Effector memory CD4-positive, alpha-beta T cell (primary cell): ENCODE measurements at places on chromosomes 5 and 9.

GRCh38 chr5:23440703-23441102 lies 66.7 kb upstream of the PRDM9 start:
- DNase-seq: no peak

- no peak for DNase-seq
These were observed 7.9 kb upstream of the FAT2 start for GRCh38 chr5:151598984-151599383.

DNA sequence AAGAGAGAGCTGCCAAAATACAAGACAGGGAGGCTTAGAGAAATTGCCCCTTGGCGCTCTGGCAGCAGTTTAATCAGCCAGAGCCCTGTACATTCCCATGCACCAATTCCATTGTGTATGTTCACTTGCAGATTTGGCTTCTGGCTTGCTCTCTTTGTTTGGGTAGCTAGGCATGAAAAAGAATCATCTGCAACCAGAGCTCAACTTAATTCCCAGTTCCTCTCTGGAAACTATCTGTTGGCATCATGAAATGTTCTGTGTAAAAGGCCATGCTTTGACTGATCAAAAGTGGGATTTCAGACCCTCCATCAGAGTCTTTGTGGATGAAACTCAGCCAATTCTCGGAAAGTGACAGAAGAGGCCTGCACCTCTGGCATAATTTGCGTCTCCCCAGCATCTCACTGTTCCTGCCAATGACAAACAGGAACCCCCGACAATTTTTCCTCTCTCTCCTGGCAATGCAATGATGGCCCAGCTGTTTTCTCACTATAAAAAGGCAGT lies 53.8 kb upstream of the RAD23B start:
- DNase-seq: no peak

DNA sequence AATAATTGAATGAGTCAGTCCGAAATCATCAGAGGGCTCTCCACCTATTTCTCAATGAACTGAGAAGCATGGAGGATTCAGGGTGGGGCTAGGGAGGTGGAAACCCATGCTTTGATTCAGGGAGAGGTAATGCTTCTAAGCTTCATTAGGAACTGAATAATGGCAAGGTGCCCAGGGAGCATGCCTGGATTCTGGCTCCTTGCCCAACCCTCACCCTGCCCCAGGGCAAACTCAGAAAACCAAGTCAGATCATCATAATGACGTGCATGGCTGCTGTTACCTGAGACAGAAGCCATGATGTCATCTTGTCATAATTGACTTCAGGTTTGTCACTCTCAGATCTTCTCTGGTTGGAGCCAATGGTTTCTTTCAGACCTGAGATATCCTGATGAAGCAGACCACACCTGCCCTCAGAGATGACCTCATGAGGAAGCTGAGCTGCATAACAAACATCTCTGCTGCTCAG lies 199.6 kb downstream of the SYK start:
- no peak for DNase-seq

DNA sequence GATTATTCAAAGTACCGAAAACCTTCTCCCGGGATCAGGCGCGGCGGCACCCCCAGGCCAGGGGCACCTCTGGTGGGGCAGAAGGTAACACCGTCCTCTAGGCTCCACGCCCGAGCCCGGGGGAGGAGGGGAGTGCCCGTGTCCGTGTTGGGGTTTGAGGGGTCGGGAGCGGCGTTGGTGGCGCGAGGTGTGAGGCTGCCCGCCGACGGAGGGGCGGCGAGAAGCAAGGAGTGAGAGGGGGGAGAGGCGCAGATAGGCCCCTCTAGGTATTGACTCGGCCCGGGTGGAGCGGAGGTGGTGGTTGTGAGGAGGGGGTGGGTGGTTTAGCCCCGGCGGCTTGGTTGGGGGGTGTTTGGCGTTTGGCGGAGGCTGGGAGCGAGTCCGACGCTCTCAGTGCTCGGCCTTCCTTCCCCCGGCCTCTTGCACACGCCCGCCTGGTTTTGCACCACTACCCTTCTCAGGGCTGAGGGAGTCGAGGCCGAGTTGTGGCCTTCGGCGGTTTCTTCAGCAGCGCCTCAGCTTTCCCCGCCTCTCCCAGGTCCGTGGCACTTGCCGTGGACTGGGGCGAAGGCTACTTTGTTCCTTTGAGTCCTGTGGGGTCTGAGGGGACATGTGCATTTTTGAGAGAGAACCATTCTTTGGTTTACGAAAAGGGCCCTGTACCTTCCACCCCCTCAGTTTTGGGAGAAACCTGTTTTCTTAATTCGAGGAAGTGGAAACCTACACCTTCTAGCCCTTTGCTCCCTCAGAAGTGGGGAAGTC lies 450 bp downstream of the GPBP1 start:
- peak; percentile 30 for DNase-seq

DNA sequence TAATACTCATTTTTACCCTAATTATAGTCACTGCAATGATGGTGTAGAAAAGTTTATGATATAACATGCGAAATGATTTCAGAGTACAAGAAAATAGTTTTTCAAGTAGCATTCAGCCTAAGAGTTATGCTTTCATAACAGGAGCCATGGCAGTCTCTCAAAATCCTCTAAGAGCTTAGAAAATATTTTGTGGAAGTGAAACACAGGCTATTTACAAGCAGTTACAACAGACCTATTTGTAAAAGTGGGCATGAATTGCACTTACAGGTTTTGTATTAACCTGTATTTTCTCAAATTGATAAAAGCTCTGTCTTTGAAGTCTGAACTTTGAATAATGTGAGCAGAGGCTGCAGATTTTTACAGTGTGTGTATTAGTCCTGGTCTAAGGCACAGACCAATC lies 523.3 kb downstream of the LRRC70 start:
- DNase-seq: no peak

DNA sequence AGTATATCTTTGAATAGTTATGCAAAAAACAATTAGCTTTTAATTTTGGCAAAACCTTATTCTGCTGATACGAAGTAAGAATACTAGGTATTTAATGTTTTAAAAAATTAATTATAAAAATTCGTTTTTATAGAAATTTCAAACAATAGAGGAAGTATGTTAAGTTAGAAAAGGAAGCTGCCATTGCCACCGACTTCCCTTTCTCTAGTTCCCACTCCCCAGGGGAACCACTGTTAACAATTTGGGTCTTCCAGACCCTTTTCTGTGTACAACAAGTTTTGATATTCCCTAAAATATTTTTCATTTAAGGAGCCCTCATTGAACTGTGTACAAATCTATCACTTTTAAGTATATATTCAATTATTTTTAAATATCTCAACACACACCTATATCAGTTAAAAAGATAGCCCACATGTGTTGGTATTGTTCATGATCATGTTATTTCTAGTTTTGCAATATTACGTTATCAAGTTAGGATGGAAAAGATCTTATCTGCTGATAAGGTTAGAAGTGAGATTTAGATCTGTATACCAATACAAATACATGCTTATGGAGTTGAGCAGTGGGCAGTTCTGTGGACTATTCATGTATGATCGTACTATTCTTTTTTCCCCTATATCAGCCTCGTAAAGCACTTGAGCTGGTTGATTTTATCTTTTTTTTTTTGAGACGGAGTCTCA lies 25.9 kb downstream of the NDFIP1 start:
- no peak for DNase-seq

DNA sequence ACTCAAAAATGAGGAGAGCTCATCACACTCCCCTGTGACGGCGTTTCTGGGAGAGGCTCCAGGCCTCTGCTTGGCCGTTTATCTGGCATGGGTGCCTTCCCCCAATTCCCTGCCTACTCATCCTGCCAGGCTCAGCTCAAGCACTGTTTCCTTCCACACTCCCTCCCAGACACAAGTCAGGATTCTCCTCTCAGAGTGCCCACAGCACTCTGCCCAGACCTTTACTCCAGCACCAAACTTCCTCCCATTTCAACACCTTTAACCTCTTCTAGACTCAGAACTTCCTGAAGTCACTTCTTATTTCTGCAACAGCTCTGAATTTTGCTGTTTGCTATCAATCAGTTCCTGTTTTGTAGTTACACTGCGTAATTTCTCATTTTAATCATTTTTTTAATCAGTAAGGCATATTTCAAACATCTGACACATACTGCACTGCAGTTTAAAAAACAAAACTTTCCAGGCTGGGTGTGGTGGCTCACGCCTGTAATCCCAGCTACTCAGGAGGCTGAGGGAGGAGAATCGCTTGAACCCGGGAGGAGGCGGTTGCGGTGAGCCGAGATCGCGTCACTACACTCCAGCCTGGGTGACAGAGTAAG lies 16.0 kb downstream of the TRMO start:
- DNase-seq: peak; percentile 40

- no peak for DNase-seq
These were observed 20.8 kb upstream of the ADRB2 start for GRCh38 chr5:148805326-148806290.

GRCh38 chr5:80646926-80647325 lies 7.5 kb upstream of the MSH3 start:
- no peak for DNase-seq

- DNase-seq: no peak
These were observed 9.7 kb downstream of the ANKRD33B start for GRCh38 chr5:10573487-10574145.

DNA sequence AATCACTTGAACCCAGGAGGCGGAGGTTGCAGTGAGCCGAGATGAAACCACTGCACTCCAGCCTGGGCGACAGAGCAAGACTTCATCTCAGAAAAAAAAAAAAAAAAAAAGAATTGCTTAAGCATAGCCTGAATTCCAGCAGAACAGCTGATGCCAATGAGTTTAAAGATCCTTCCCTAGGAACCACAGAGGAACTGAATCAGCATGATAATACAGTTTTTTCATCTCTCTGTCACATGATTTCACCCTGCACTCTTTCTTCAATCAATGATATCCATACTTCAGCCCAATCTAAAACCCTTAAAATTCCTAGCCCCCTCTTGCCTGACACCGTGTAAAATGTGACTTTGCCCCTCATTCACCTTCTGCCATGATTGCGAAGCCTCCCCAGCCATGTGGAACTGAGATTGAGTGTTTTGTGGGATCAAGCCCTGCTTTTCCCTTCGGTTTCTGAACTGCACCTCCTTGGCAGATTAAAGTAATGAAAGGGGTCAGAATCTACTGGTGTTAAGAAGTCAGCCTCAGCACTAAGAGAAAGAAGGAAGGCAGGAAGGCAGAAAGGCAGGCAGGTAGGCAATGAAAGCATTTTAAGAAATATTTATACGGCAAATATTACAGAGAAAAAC lies 20.9 kb upstream of the DMXL1 start:
- no peak for DNase-seq

GRCh38 chr9:91246846-91247245 lies 114.9 kb downstream of the AUH start:
- no peak for DNase-seq

DNA sequence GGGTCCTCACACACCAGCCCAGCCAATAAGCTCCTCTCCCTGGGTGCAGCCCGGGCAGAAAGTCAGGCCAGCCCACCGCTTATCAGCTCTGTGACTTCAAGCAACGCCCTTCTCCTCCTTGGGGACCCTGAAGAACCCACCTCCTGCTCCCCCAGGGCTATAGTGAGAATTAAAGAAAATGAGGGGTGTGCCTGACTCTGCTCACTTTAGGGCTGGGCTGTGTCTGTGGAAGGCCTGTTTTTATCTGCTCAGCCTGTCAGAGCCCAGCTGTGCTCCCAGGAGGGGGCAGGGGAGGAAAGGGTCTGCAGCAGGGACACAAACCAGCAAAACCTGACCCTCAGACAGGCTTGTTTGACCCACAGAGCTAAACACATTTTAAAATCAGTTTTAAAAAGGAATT lies 3.9 kb downstream of the GPRIN1 start:
- DNase-seq: no peak

GRCh38 chr5:86666981-86667380 lies 49.2 kb downstream of the COX7C start:
- DNase-seq: no peak

DNA sequence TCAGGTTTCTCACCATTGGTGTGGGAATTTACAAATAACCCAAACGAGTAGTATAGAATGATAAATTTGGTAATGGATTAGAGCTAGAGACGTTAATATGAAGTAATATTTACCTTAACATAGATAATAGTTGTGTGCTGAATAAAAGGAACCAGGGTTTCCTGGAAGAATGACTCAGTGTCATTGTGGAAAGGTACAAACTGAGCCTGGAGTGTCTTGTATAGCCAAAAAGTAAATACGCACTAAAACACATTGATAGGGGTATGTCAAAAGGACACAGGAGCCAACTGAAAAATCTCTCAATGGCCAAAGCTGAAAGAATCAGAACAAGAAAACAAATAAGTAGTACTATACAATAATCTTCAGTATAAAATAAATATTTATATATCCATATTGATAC lies 363.5 kb downstream of the SLCO4C1 start:
- DNase-seq: no peak

GRCh38 chr9:88936668-88937067 lies 54.6 kb upstream of the S1PR3 start:
- no peak for DNase-seq

DNA sequence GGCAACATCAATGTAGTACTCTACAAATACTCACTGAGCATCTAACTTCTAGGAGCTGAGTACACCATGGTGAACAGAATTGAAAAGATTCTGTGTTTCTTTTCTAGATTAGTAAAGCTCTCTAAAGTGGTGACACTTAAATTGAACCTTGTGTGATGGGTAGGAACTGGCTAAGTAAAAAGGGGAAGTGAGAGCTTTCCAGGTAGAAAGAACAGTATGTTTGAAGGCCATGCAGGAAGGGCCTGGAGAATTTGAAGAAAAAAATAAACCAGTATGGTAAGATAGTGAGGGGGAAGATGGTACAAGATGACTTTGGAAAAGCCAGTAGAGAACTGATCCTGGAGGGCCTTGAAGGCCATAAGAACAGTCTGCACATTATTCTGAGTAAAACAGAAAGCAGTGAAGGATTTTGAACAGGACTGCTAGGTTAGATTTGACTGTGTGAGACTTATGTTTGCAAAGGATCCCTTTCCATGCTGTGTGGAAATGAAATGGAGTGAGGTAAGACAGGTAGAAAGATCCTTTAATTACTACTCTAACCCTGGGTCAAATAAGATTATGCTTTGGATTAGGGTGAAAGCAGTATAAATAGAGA lies 46.7 kb upstream of the UBQLN1 start:
- no peak for DNase-seq
